ENCODE measurements at places on chromosomes 6 and 20. TPM values are rescaled to one million over a fixed set of nuclear protein-coding genes. Genes with fewer than 3 reads are reported as not detected.

USP49 gene
- 9.9 TPM for total RNA-seq

SLC12A5 gene
- total RNA-seq, result not detected

TCF21 gene
- not detected for total RNA-seq

CGAS gene
- total RNA-seq, result 24.7 TPM

TREML2 gene
- total RNA-seq, result 9.6 TPM

SDHAF4 gene
- total RNA-seq, result 15.4 TPM

F13A1 gene
- total RNA-seq, result 2.0 TPM

COL12A1 gene
- not detected for total RNA-seq

DLK2 gene
- total RNA-seq, result not detected

ULBP3 gene
- total RNA-seq, result 0.69 TPM

NKX2-2 gene
- not detected for total RNA-seq

BPIFB2 gene
- not detected for total RNA-seq

PTK6 gene
- total RNA-seq, result 0.75 TPM

OSER1 gene
- 80.0 TPM for total RNA-seq

CRISP2 gene
- total RNA-seq, result not detected

SEMG1 gene
- not detected for total RNA-seq

SNRPB2 gene
- 36.2 TPM for total RNA-seq
